Urinary bladder (tissue), 4 donors: ENCODE measurements at places on chromosomes 5 and 9. TPM values are rescaled to one million over a fixed set of nuclear protein-coding genes. Genes with fewer than 3 reads are reported as not detected.

DNA sequence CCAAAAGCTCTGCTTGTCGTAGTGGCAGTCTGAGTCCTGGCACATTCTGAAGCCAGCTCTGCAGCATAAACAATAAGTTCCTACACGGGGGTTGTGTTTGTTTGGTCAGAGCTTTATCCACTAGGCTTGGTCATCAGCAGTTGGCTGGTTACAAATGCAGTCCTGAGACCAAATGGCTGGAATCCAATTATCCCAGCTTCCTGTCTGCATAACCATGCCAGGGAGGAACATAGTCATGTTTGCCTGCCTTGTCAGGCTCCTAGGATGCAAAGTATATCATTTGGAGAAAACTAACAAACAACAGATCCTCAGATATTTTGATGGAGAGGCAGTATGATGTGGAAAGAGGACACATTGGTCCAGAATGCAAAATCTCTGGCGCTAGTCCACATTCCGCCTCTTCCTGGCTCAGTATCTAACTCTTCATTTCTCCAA is 85.8 kb downstream of the FBXO38 start:
- DNase-seq = no peak

DNA sequence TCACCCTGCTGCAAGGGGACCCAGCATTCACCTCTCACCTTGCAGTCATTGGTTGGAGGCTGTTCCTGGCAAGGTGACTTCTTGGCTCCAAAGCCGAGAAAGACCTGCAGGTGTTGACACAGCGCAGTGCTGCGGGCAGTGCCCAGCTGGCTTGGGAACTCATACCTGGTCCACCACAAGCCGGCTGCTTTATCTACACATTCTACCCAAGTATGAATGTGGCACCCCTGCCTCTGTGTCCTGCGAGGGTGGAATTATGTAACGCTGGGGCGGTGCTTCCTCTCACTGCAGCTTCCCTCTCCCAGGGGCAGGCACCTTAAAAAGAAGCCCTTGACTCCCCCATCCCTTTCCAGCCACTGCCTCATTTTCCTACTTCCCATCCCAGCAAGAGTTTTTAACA is 2.5 kb upstream of the ZMYND19 start:
- DNase-seq = no peak

DNA sequence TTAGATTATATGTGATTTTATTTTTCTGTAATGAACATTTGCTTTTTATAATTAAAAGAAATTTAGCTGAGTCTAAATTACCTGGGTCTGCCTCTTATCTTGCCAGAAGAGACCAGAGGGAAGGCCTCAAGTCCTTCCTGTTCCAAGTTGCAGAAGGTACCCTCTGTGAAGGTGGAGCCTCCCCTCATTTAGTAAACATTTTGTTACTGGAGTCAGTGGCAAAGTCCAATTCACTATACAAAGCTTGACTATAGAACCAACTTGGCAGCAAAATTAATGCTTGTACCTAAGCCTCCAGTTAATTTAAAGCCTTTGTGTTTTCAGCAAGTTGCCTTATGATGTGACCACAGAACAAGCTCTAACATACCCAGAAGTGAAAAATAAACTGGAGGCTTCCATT is 42.8 kb upstream of the F2R start:
- no peak for DNase-seq

GRCh38 chr5:111509119-111509518 is 3.2 kb downstream of the STARD4 start:
- no peak for DNase-seq

- DNase-seq = no peak
These were observed 56.8 kb downstream of the TRIO start for GRCh38 chr5:14199902-14200301.

DNA sequence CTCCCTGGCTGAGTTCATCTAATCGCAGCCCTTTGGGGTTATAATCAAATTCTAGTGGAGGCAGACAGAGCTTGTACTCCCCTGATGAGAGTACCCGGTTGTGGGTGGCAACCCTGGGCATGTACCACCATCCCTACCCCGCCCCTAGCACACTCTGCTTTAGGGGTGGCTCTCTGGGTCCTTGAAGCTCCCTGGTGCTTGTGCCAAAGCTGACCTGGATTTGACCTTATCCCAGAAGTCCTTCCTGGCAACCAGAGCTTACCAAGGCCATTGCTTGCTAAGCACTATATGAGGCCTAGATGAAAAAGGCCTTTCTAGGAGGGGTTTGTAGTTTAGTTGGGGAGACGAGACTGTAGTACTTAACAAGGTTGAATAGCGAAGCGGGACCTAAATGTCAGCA is 72.2 kb downstream of the RGS3 start:
- DNase-seq = no peak

DNA sequence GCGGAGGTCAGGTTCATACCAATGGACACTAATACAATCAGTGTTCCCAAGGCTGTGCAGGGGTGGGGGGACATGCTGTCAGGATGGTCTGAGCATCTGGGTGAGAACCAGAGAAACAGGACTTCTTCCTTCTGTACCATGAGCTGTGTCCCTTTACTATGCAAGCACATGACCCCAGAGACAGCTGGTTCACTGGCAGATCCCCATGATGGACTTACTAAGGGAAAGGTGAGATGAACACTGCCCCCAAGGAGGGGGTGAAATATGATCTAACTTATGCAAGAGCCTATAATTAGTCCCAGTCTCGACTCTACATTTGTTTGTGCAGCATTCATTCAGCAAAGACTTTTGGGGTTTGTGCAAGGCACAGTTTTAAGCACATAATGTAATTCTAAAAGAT is 91.4 kb downstream of the LIFR start:
- no peak for DNase-seq

DNA sequence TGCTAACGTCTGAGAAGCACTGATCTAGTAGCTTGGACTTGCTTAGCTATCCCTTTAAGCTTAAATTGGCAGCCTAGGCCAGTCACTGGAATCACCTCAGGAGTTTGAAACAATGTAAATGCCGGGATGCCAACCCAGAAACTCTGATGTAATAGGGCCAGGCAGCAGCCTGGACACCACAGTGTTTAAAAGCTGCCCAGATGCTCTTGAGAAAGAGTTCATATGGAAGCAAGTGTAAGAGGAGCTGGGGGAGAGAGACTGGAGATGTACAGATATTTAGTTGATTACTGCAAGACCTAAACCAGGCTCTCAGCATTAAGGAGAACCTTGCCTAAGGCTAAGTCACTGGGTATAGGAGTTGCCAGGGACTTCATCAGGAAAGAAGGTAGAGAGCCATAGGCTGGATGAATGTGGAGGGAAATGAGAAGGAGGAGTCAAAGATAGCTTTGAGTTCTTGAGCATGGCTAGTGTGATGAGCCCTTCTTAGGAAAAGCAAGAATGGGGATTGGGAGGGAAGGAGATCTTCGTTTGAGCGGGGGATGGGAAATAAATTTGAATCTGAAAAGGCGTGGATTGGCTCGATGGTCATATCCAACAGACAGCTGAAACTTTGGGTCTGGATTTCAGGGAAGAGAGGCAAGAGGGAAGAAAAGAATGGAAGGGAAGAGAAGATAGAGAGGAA is 392.9 kb upstream of the WWC1 start:
- DNase-seq = no peak

GRCh38 chr9:98750364-98751060 is 41.8 kb upstream of the GABBR2 start:
- DNase-seq = no peak

- DNase-seq = no peak
These were observed 3.3 kb upstream of the OCLN start for GRCh38 chr5:69489246-69489645.

DNA sequence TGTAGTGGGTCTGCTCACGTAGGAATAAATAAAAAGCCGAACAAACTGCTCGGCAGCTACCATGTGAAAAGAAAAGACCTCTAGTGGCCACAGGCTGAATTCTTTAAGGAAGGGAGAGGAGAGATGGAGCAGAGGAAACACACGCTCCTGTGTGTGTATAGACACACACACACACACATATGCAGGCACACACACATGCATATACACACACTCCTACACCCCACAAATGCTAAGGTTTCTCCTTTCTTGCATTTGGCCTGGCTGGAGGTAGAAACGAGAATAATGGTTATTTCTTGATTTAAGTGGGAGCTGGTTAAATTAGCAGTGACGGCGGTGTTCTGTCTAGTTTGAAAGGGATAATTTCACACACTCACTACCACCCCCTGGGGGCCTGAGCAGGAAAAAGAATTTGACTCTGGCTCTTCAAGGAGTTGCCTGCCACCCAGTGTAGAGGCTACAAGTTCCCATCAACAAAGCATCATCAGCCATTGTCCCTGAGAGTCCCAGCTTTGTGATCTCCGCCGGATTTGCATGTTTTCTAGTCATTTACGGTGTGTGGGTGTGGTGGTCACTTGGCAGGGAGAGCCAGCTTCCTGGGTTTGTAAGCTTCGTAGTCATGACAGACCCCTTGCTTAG is at the start of gene INSYN2B:
Gene INSYN2B (minus strand): TSS at position 78 of the 636 bp plus-strand sequence. CDS start 96,597 bp downstream, outside the sequence.
- peak; percentile 80 for DNase-seq

DNA sequence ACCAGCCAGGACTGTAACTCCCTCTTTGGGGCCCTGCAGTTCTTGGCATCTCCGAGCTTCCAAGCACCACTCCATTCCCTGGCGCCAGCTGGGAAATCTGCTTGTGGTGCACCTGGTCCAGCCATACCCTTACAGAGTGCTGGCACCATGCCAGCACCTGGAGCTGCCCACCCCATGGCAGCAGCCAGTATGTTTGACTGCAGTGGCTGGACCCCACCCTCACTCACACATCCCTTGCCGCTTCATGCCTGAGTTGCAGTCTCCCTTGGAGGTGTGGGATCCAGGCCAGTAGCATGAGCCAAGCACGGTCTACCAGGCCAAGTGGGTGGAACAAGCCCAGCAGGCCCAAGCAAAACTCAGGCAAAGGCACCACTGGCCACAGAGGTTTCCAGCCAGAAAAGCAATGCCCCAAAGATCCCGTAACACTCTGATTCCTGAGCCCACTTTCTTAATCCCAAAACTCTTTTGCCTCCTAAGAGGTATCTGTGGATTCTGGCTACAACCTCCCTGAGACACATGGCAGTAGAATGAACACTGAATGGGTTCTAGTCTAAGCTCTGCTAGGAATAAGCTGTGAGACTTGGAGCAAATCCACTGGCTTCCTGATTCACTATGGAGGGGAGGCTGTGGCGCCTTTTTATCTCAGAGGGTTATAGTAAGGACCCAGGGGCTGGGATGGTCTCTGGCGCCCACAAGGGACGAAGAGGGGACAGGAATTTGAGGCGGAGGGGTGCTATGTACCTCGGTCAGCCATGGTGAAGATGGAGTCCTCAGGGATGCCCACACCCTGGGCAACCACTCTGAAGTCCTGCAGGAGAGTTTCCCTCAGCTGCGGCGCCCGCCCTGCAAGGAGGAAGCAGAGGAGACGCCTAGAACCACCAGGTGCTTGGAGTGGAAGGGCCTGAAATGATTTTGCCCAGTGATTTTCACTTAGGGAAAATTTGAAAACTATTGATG is 5.6 kb downstream of the AMBP start:
- DNase-seq = no peak

DNA sequence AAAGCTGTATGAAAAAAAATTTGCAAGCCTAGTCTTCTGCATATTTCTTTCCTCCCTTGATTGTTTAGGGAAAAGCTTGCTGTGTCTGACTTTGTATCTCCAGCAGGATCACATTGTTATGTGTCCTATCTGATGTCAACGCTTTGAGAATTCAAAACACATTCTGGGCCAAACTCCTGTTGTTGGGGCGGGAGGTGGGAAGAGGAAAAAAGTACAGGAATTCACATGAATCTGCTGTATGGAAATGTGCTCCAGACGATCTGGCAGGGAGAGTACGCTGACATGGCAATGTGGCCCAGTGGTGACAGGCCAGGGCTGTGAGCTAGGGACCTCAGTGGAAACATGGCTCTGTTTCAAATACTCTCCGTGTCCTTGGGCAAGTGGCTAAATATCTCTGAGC is 87.4 kb upstream of the GNA14 start:
- DNase-seq = no peak

DNA sequence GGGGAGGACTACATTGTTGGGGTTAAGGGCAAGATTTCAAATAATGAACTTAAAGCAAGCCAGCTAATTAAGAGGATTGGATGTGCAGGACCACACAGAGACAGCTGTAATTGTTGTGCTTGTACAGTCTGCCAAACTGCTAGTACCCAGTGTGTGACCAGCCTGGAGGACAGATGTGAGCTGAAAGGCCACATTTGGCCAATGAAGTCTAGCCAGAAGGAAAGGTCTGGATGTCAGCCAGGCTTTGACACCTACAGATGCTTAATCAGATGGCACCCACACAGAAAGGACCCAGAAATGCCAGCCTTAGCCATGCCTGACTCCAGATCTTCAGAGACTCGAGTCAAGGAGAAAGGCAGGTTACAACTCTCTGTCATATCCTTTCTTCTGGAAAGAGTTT is 491.1 kb downstream of the KIF4B start:
- no peak for DNase-seq

DNA sequence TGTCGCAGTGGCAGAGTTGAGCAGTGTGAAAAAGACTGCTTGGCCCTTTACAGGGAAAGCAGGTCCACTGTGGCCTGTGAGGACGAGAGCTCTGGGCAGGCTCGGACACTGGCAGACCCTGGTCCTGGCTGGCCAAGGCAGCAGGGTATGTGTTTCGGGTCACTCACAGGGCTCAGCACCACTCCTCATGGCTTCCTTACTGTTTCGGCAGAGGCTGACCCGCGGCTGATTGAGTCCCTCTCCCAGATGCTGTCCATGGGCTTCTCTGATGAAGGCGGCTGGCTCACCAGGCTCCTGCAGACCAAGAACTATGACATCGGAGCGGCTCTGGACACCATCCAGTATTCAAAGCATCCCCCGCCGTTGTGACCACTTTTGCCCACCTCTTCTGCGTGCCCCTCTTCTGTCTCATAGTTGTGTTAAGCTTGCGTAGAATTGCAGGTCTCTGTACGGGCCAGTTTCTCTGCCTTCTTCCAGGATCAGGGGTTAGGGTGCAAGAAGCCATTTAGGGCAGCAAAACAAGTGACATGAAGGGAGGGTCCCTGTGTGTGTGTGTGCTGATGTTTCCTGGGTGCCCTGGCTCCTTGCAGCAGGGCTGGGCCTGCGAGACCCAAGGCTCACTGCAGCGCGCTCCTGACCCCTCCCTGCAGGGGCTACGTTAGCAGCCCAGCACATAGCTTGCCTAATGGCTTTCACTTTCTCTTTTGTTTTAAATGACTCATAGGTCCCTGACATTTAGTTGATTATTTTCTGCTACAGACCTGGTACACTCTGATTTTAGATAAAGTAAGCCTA is 15.7 kb downstream of the SQSTM1 start:
- DNase-seq = no peak

DNA sequence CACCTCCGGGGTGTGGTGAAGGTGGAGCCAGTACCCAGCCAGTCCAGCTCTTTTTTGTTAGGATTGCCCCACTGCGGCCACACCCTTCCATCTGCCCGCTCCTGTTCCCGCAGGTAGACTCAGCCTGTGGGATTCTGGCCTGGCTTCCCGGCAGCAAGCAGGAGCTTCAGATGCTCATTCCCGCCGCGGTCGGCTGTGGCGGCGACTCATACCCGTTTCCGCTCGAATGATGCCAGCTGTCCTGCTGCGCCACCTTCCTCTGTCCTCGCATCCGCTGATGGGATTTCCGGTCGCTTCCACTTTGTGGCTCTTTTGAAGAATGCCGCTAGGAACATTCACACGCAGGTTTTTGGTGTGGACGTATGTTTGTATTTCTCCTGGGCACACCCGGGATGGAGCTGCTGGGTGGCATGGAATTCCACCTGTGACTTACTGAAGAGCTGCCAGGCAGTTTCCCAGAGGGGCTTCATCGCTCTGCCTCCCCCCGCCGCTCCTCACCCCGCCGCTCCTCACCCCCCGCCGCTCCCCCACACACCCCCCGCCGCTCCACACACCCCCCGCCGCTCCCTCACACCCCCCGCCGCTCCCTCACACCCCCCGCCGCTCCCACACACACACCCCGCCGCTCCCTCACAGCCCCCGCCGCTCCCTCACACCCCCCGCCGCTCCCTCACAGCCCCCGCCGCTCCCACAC is 60.3 kb downstream of the TENT4A start:
- no peak for DNase-seq

The GTF3C4 gene
- total RNA-seq = 18.2 TPM

The IFNA8 gene
- total RNA-seq = not detected

The SLC6A3 gene
- not detected for total RNA-seq

The PCDH1 gene
- 21.1 TPM for total RNA-seq

The PALM2AKAP2 gene
- total RNA-seq = 15.6 TPM
